Body of pancreas (tissue), 4 donors: ENCODE measurements at places on chromosomes 1 and 21.

DNA sequence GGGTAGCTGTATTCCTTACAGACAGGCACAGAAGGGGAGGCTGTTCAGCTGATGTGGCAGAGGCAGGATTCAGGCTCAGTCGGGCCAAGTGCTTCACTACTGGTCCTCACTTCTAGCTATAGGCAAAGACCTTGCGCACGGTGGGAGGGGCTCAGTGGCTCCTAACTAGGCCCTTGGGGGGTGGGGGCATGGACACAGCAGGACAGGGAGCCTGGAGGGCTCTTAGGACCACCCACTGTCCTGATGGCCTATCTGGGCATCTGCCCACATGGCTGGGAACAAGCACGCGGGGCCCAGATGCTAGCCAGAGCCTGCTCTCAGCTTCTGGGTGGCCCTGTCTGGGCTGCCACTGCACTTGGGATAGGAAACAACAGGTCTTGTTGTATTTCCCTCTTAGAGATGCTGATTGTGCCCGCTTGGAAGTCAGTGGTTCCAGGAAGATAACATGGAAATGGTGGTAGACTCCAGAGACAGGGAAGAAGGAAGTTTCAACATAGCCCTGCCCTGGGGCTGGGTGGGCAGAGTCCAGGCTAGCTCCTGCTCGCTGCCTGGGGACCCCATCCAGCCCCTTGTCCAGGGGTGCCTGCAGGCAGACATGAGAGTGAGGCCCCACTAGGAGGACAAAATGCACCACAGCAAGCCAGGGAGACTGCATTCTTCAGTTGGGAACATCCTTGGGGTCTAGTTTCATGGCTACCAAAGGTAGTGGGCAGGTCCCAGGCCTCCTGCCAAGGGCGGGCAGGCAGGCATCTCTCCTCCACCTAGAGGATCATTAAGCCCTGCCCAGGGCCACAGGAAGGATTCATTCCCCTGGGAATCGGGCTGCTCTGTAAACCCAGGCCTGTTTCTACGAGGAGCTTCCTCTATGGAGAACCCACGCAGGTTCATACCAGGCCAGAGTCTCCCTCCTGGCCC lies 102.5 kb downstream of the BCAR3 start:
- no peaks in the 10 kb centered on the region for H3K36me3 ChIP-seq
- no peaks in the 10 kb centered on the region for H3K27me3 ChIP-seq
- DNase-seq = no peak
- H3K27ac ChIP-seq = peak overlapping the region; percentile 53

DNA sequence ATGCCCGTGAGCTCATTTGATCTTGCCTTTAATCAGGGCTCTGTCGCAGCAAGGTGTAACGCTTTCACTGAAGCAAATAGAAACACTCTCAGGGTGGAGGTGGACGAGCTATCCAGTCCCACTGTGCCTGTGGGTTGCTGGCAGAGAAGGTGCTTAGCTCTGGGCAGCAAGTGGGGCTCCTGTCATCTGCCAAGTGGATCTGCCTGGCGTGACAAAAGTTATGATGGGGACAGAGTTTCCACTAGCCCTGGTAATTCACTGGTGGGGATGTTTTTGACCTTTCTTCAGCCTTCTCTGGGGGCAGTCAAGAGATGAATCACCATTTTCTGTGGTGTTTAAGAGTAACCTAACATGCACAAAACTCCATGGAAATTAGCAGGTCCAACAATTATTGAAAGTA lies 71.3 kb upstream of the EDEM3 start:
- no peaks in the 10 kb centered on the region for H3K36me3 ChIP-seq
- no peak for DNase-seq
- H3K4me3 ChIP-seq = no peak overlapping the region

- no peak for DNase-seq
- no peak overlapping the region for H3K27ac ChIP-seq
- H3K4me3 ChIP-seq = no peak overlapping the region
- H3K27me3 ChIP-seq = no peaks in the 10 kb centered on the region
- no peaks in the 10 kb centered on the region for H3K36me3 ChIP-seq
- H3K4me1 ChIP-seq = no peaks in the 10 kb centered on the region
Measured at GRCh38 chr1:75067975-75068374, 66.2 kb upstream of the LHX8 start.

GRCh38 chr1:93821423-93822144 lies 57.4 kb downstream of the DNTTIP2 start:
- no peaks in the 10 kb centered on the region for H3K27me3 ChIP-seq
- no peak overlapping the region for H3K27ac ChIP-seq
- no peak for DNase-seq
- H3K4me1 ChIP-seq = no peaks in the 10 kb centered on the region
- no peak overlapping the region for H3K4me3 ChIP-seq

- H3K27ac ChIP-seq = no peak overlapping the region
- no peaks in the 10 kb centered on the region for H3K27me3 ChIP-seq
- H3K4me1 ChIP-seq = peaks cover 41% of the 10 kb centered on the region
- no peak overlapping the region for H3K4me3 ChIP-seq
- no peak for DNase-seq
- no peaks in the 10 kb centered on the region for H3K36me3 ChIP-seq
Measured at GRCh38 chr1:59595774-59596173, 219.0 kb upstream of the HOOK1 start.

- H3K4me3 ChIP-seq = no peak overlapping the region
- H3K36me3 ChIP-seq = no peaks in the 10 kb centered on the region
- peaks cover 11% of the 10 kb centered on the region for H3K4me1 ChIP-seq
Measured at GRCh38 chr21:39082656-39083376, 100.4 kb downstream of the PSMG1 start.

- DNase-seq = no peak
- H3K4me1 ChIP-seq = peaks cover 11% of the 10 kb centered on the region
- peak overlapping the region; percentile 68 for H3K27ac ChIP-seq
- H3K4me3 ChIP-seq = peak overlapping the region; percentile 54
- no peaks in the 10 kb centered on the region for H3K27me3 ChIP-seq
- no peaks in the 10 kb centered on the region for H3K36me3 ChIP-seq
Measured at GRCh38 chr1:109040989-109041620, 797 bp downstream of the WDR47 start.

DNA sequence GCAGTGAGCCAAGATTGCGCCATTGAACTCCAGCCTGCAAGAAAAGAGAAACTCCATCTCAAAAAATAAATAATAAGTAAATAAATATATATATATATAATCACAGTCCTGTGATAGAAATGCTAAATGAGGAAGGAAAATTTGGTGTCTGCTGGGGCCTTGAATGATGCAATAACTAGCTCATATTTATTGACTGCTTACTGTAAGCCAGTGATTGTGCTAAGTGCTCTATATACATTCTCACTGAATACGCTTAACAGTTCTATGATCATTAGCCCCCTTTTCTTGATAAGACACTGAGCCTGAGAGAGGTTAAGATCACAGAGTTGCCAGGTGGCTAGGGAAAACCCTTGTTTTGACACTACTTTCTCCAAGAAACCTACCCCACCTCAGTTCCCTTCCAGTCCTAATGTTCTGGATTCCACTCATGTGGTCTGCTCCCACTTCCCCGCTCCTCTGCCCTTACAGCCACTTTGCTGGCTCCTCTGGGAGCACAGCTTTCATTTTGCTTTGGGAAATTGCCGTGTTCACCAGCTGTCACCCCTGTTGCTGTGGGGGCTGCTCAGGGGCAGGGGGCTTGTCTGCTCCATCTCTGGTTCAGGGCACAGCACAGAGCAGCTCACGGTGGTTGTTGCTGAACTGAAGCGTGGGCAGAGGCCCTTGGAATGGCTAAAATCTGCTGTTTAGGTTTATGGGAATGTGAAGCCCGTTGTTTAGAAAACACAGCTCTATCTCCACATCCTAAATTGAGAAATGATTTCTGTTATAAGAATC lies 2.5 kb upstream of the BMP8A start:
- H3K4me1 ChIP-seq = peaks cover 14% of the 10 kb centered on the region
- no peak overlapping the region for H3K27ac ChIP-seq
- H3K27me3 ChIP-seq = no peaks in the 10 kb centered on the region
- DNase-seq = no peak

DNA sequence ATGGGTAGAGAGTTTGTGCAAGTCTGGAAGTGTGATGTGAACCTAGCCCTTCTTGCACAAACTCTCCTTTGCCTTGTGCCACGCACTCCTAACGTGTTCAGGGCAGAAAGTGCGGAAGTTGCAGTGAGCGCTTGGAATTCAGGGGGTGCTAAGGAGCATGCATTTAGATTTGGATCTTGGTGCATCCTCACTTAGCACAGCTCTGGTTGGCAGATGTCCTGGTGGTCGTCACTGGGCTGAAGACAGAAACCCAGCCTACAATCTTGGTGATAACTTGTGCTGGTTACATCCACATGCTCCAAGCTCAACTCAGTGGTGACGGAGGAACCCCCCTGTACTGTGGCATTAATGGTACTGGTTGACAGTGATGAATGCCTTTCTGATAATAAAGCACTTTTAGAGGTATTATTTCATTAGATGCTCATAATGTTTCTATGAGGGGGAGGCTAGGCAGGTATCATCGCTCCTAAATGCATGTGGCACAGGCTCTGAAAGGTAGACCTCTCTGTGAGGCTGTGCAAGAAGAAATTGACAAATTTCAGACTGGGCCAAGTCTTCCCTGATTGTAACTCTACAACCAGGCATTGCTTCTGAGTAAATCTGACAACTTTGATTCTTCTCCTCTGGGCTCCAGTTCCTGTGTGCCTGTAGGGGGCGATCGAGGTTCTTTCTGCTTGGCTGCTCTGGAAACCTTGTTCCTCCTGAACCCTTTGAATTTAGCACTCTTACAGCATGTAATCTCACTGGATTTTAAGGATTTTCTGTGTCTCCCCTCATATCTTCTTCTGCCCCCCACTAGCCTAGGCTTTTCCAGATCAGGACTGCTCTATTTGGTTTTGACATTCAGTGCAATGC lies 40.6 kb downstream of the MAPKAPK2 start:
- DNase-seq = peak; percentile 61
- peaks cover 55% of the 10 kb centered on the region for H3K4me1 ChIP-seq
- H3K27me3 ChIP-seq = no peaks in the 10 kb centered on the region
- peak overlapping the region; percentile 82 for H3K27ac ChIP-seq

GRCh38 chr1:9260059-9260766 lies 25.6 kb downstream of the H6PD start:
- H3K4me3 ChIP-seq = no peak overlapping the region
- no peak for DNase-seq
- H3K36me3 ChIP-seq = peaks cover 18% of the 10 kb centered on the region
- no peak overlapping the region for H3K27ac ChIP-seq

- no peak overlapping the region for H3K4me3 ChIP-seq
- H3K27ac ChIP-seq = no peak overlapping the region
- no peak for DNase-seq
- H3K36me3 ChIP-seq = no peaks in the 10 kb centered on the region
Measured at GRCh38 chr1:201142011-201142848, 12.0 kb downstream of the TMEM9 start.

GRCh38 chr1:96372881-96373280 lies 348.7 kb upstream of the PTBP2 start:
- H3K27ac ChIP-seq = no peak overlapping the region
- H3K36me3 ChIP-seq = no peaks in the 10 kb centered on the region
- H3K4me1 ChIP-seq = no peaks in the 10 kb centered on the region
- no peak for DNase-seq

GRCh38 chr21:46119637-46120271 lies 21.8 kb downstream of the COL6A2 start:
- no peak for DNase-seq
- no peak overlapping the region for H3K27ac ChIP-seq
- no peaks in the 10 kb centered on the region for H3K4me1 ChIP-seq

DNA sequence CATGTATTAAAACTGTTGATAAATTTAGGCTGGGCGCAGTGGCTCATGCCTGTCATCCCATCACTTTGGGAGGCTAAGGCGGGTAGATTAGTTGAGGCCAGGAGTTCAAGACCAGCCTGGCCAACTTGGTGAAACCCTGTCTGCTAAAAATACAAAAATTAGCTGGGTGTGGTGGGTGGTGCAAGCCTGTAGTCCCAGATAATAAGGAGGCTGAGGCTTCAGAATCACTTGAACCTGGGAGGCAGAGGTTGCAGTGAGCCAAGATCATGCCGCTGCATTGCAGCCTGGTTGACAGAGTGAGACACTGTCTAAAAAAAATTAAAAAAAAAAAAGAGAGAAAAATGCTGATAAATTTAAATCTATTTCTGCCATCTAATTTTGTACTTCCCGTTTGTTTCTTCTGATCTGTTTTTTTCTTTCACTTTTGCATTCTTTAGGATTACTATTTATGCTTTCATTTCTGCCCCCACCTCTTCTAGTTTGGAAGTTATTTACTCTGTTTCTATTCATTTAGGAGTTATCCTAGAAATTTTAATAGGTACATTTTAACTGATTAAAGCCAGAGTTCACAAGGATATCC lies 3.2 kb upstream of the DENND1B start:
- no peaks in the 10 kb centered on the region for H3K36me3 ChIP-seq
- no peaks in the 10 kb centered on the region for H3K27me3 ChIP-seq
- no peak overlapping the region for H3K27ac ChIP-seq
- DNase-seq = no peak
- no peak overlapping the region for H3K4me3 ChIP-seq
- H3K4me1 ChIP-seq = peaks cover 19% of the 10 kb centered on the region
